NCI-H526 (cell line): ENCODE measurements at places on chromosomes 13 and 19.

GRCh38 chr19:13872339-13872694 is 4.6 kb upstream of the NANOS3 start:
- no peak for DNase-seq

GRCh38 chr13:78649997-78650716 is 8.8 kb downstream of the OBI1 start:
- DNase-seq = no peak

DNA sequence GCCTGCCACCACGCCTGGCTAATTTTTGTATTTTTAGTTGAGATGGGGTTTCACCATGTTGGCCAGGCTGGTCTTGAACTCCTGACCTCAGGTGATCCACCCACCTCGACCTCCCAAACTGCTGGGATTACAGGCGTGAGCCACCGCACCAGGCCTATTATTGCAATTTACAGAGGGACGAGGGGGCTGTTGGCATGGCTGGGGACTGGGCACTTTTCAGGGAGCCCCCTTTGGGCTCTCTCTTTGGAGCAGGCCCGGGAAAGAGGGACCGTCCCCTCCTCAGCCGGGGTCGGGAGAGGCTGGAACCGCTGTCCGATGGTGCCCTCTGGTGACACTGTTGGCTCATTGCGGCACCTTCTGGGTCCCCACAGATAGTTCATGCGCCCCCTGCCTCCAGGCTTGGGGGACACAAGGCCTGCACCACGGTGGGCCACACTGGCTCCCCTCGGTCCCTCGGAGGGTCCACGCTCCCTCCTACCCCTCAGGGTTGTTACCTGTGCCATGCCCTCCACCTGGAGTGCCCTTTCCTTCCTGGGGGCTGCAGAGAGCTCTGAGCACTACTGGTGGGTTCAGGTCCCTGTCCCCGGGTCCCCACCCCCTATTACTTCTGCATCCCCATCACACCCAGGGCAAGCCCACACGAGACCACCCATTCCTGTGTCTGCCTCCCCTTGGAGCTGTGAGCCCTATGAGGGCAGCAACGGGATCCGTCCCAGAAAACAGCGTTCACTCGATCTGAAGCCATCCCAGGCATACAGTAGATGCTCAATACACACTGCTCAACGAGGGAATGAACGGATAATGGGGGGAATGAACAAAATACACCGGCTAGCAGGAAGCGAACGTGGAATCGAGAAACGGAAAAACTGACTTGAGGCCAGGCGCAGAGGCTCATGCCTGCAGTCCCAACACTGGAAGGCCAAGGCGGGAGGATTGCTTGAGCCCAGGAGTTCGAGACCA is 12.5 kb downstream of the FEM1A start:
- no peak for DNase-seq

- DNase-seq = no peak
Observed at GRCh38 chr19:43782689-43783231, 2.0 kb upstream of the KCNN4 start.

DNA sequence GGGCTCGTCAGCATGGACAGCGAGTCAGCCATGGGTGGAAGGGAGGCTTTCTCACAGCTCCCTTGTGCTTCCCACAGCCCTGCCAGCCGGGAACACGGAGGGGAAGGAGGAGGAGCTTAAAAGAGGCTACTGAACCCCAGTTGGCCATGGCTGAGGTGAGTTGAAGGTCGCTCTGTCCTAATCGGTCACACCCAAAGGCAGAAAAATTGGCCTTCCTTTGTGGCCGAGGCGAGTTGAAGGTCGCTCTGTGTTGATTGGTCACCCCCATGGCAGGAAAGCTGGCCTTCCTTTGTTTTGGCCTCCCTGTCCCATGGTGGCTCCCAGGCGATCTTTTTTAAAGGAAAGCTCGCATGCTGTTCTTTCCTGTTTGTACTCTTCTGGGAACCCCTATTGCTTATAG is 5.1 kb downstream of the ZNF473 start:
- no peak for DNase-seq

DNA sequence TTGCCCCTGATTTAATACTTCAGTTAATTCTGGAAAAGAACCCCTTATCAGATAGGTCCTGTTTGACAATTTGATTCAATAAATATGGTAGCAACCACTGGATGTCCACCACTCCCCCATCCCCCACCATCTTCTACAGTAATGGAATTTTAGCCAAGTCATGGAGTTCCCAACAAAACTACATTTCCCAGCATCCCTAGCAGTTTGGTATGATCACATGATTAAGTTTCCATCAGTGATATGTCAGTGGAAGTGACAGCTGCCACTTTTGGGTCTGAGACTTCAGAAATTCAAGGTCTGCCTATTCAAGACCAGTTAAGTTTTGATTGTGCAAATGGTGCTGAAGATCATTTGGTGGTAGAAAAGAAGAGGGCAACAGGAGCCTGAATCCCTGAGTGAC is 85.5 kb downstream of the CACNA1A start:
- no peak for DNase-seq

DNA sequence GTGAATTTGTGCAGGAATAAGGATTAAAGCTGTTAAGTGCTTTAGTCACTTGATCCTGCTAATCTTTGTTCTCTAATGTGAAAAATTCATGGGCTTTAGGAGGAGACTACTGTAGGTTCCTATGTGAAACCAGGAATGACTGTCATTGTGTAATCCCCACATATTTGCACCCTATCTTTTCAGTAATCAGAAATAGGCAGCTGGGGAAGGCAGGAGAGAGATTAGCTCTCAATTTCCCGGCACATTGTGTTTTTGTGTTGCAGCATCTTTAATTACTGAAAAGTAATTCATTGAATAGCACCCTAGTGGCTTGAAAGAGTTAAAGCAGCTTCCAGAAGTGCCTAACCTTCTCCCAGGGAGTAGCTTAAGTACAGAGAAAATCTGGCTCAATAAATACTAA is 282.9 kb downstream of the OLFM4 start:
- no peak for DNase-seq

- no peak for DNase-seq
Observed at GRCh38 chr19:55985254-55985653, 1.3 kb upstream of the NLRP5 start.

- DNase-seq = no peak
Observed at GRCh38 chr13:35354285-35354684, 122.2 kb downstream of the MAB21L1 start.

- DNase-seq = no peak
Observed at GRCh38 chr13:105774739-105775460, 760.6 kb downstream of the EFNB2 start.

- no peak for DNase-seq
Observed at GRCh38 chr13:25846222-25846984, 205.4 kb downstream of the SHISA2 start.

DNA sequence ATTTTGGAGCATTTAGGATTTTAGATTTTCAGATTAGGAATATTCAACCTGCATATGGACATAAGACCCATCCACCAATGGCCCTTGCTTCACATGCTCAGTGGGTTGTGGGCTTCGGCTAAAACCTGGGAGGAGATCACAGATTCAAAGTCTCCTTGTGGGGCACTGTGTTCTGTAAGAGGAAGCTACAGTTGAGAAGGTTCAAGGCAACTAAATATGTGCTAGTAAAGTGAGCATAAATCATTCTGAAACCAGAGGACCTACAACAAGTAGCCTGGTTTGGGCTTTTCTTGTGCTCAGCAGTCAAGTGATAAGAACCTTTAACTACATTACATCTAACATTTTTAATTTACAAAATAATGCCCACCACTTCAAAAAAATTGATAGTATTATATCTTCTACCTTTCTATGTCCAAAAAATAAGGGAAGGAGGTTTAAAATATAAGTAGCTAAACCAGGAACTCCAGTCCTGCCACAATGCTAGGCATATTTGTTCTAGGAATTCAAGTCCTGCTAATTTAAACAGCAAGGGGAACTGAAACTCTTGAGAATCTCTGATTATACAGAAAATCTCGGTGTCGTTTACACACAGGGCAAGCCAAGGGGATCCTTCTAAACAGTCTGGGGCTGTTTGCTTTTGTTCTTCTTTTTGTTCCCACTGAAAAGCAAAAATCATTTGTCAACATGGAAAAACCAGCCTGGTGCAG is 36.6 kb downstream of the FOXO1 start:
- no peak for DNase-seq

DNA sequence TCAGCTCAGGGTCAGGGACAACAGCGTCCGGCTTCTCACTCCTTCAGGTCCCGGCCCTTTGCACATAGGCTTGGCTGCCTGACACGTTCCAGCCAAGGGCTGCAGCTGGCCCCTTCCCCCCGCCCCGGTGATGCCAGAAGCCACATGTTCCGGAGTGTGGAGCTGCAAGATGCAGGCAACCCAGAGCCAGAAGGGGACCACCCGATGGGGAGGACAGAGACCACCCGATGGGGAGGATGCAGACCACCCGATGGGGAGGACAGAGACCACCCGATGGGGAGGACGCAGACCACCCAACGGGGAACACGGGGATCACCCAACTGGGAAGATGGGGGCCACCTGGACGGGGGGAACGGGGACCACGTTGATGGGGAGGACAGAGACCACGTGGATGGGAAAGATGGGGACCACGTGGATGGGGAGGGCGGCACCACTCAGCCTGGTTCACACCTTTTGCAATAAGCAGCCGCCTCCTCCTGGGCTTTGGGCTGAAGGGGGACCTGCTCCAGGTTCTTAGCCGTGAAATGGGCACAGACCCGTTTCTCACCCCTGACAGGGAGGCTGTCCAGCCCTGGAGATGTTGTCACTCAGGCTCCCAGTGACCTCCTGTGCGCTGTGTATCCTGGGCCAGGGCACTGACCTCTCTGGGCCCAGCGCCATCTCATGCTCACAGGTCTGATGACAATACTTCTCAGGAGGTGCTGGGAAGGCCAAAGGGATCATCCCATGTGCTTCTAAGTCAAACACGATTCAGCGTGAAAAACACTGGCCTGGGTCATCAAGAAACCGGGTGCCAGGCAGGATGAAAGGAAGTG is 34.5 kb downstream of the C13orf46 start:
- no peak for DNase-seq

- no peak for DNase-seq
Observed at GRCh38 chr13:109165417-109165904, 536.0 kb downstream of the MYO16 start.

DNA sequence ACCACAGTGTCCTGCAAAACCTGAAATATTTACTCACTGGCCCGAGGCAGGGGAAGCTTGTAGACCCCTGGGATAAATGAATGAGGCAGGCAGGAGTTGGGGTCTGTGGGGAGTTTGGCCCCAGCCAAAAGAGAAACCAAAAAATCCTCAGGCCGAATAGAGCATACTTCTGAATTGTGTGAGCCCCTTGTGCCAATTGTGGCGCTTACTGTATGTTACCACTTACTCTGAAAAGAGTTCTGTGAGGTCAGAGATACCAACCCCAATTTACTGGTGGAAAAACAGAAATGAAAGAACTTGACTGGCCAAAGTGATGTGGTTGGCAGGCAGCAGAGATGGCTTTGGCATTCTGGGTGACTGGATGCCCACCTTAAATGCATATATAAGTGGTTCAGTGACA is 6.9 kb downstream of the CARM1 start:
- DNase-seq = no peak

GRCh38 chr13:91620670-91621141 is 222.3 kb downstream of the GPC5 start:
- DNase-seq = no peak

- no peak for DNase-seq
Observed at GRCh38 chr13:106918557-106918860, 350.6 kb upstream of the ARGLU1 start.

DNA sequence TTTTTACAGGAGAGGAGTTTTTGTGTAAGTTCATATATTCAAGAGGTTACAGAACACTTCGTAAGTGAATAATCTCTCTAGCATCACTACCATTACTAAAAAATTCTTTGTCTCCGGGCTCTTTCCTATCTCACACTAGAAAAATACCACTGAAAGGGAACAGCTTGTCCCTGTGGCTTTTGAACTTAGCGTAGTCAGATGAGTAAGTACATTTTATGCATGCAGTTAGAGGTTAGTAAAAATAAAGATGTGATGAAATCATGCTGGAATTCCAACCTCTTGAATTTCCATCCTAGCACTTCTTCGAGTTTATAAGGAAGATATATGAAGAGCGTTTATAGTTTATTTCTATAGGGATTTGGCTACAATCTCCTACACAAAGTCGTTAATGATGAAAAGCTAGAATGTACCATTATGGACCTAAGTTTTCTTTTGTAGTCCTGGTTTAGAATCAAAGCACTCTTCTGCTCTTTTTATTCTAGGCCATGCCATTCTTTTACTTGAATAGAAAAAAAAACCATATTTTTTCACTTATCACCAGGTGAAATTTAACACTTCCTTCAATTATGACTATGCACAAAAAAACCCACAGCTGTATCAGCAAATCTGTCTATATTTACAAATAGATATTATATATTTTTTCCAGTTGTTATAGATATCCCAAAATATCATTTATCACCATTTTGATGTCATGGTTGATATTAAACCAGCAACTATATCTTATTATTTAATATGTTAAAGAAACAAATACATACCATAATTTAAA is 139.9 kb upstream of the PCDH9 start:
- DNase-seq = no peak

GRCh38 chr13:40798380-40798779 is 9.0 kb downstream of the SLC25A15 start:
- DNase-seq = peak; percentile 55

GRCh38 chr19:41149831-41150230 is 35.6 kb downstream of the CYP2F1 start:
- DNase-seq = no peak

DNA sequence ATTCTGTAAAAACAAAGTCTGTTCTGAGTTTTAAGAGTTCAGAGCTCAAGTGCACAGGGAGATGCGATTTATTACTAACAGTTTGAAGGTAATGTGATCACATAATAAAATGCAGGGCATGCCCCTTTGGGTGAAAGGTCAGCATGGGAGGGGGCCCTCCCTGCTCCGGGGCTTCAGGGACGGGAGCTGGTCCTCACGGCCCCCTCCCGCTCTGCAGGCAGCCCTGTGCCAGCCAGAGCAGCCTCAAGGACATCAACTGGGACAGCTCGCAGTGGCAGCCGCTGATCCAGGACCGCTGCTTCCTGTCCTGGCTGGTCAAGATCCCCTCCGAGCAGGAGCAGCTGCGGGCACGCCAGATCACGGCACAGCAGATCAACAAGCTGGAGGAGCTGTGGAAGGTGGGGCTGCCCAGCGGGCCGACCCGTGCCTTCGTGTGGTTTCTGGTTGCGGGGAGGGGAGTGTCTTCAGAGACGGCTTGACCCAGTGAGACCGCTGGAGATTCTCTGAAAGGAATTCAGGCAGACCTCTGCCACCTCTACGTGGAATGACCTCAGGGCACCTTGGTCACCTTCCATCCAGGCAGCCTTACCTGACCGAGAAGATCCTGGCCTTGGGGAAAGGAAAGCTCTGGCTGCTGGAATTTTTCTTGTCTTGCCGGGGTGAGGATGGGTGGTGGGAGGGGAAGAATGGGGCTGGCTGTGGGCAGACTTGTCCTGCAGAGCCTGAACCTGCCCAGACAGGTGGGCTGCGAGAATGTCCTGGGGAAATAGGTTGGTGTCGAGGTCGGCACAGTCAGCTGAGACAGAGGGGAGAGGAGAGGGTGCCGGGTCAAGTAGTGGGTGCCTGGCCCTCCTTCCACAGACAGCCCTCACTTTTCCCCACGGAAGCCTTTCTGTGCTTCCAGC is 19.0 kb downstream of the UPF1 start:
- no peak for DNase-seq

- peak; percentile 62 for DNase-seq
Observed at GRCh38 chr13:71867131-71867814, at the start of gene DACH1. TSS of gene DACH1 (minus strand) at chr13:71867204.
